ENCODE measurements at places on chromosomes 7 and 10. TPM values are rescaled to one million over a fixed set of nuclear protein-coding genes. Genes with fewer than 3 reads are reported as not detected.

PODXL gene
- 21.3 TPM for total RNA-seq

PPP1R17 gene
- not detected for total RNA-seq

SAMD9 gene
- total RNA-seq = 1.7 TPM

OPN4 gene
- total RNA-seq = not detected

TMEM178B gene
- 1.8 TPM for total RNA-seq

HK1 gene
- 221 TPM for total RNA-seq

C7orf33 gene
- total RNA-seq = not detected

NUTM2B gene
- 0.16 TPM for total RNA-seq

DNA sequence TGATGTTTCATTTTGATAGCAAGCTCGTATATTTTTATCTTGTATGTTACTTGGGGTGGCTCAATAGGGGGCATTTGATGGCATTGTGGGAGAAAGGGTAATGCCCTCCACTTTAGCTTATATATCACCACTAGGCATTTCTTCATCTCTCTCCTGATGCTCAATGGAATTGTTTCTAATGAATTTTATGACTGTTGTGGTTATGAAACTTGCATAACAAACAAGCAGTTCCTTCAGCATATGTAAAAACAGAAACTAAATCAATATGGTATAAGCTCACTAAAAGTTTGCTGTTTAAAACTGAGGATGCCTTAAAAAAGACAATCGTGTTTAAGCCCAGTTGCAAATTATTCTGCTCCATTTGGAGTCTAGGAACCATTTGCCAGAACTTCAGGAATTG, 75.5 kb downstream of the CDK14 start:
- no peak overlapping the region for H3K4me3 ChIP-seq
- no peaks in the 10 kb centered on the region for H3K27me3 ChIP-seq
- no peaks in the 10 kb centered on the region for H3K36me3 ChIP-seq
- peaks cover 18% of the 10 kb centered on the region for H3K4me1 ChIP-seq
- no peak overlapping the region for H3K27ac ChIP-seq

- no peaks in the 10 kb centered on the region for H3K36me3 ChIP-seq
- no peak overlapping the region for H3K4me3 ChIP-seq
- no peaks in the 10 kb centered on the region for H3K4me1 ChIP-seq
- no peaks in the 10 kb centered on the region for H3K27me3 ChIP-seq
- DNase-seq = no peak
These were observed 61.2 kb upstream of the YAE1 start for GRCh38 chr7:39504963-39505362.

DNA sequence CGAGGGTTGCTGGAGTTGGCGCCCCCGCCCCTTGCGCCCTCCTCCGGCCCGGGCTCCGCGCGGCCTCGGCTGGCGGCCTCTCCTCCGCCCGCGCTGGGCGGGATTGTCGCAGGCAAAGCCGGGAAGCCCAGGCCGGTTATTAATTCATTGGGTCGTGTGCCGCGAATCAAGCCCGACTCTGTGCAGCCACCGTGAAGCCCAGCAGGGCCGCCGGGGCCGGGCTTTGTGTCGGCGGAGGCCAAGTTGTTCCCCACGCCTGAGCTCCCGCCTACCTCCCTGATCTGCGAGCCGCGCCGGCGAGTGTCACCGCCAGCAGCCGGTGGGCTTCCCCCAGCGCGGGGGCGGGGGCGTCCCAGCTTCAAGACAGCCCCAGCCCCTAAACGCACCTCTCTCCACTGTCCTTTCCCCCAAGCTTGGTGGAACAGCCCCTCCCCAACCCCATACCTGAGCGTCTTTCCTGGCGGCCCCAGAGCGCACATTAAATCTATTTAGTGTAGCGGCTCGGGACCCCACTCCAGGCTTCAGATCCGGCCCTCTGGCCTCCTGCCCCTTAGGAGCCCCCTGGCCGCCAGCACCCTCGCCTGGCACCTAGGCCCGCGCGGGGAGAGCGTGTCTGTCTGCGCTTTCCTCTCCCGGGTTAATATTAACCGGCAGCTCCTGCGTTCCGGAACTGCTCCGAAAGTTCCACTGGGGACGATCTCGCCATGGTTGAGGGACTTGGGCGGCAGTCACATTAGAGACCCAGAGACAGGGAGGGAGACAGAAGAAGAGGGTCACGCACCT, 3.5 kb downstream of the SHH start:
- H3K4me3 ChIP-seq = peak overlapping the region; percentile 36
- no peak for DNase-seq
- peaks cover 40% of the 10 kb centered on the region for H3K4me1 ChIP-seq
- H3K27me3 ChIP-seq = peaks cover 89% of the 10 kb centered on the region

- no peaks in the 10 kb centered on the region for H3K36me3 ChIP-seq
- H3K4me3 ChIP-seq = no peak overlapping the region
- no peaks in the 10 kb centered on the region for H3K27me3 ChIP-seq
- DNase-seq = no peak
These were observed 8.4 kb upstream of the AGR2 start for GRCh38 chr7:16813232-16813616.

DNA sequence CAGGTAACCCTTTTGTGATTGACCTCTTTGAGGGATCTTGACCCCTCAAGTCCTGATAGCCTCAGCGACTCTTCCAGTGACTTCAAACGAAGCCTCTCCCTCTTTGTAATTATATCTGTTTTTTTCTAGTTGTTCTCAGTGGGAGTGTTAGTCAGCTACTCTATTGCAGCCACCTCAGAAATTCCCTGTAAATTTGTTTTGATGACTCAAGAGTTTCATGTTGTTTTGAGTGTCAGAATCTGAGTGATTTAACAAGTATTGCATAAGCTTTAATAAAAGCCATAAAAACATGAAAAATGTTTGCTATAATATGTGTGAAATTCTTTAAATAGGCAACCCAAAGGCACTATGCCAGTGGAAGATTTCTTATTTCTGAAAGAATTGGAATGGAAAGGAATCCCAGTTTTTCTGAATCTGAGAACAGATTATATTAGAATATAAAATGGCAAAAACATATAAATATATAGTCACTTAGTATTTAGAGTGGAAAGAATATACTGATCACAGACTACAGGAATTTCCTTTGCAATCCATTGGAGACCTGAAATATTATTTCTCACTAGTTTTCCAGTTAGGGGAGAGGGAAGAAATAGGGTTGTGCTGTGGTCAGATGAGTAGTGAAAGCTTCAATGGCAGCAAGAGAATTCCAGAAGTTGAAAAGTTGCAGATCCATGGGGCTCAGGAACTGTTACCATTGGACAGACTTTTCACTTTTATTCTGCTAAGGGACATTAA, 94.4 kb upstream of the SEMA3C start:
- no peaks in the 10 kb centered on the region for H3K27me3 ChIP-seq
- no peak overlapping the region for H3K4me3 ChIP-seq
- no peak overlapping the region for H3K27ac ChIP-seq
- H3K36me3 ChIP-seq = no peaks in the 10 kb centered on the region
- no peak for DNase-seq

- no peaks in the 10 kb centered on the region for H3K27me3 ChIP-seq
- DNase-seq = no peak
- no peaks in the 10 kb centered on the region for H3K4me1 ChIP-seq
- H3K4me3 ChIP-seq = no peak overlapping the region
- H3K36me3 ChIP-seq = no peaks in the 10 kb centered on the region
These were observed 272.3 kb downstream of the SEMA3D start for GRCh38 chr7:84914598-84914997.

GRCh38 chr10:71187600-71187999, 24.8 kb upstream of the UNC5B start:
- H3K4me1 ChIP-seq = peaks cover 11% of the 10 kb centered on the region
- no peak overlapping the region for H3K27ac ChIP-seq
- no peaks in the 10 kb centered on the region for H3K27me3 ChIP-seq
- no peaks in the 10 kb centered on the region for H3K36me3 ChIP-seq
- H3K4me3 ChIP-seq = no peak overlapping the region

- no peaks in the 10 kb centered on the region for H3K4me1 ChIP-seq
- no peaks in the 10 kb centered on the region for H3K27me3 ChIP-seq
- H3K36me3 ChIP-seq = no peaks in the 10 kb centered on the region
- DNase-seq = no peak
These were observed 102.5 kb downstream of the RAMP3 start for GRCh38 chr7:45259966-45260646.

- H3K36me3 ChIP-seq = no peaks in the 10 kb centered on the region
- no peak for DNase-seq
- H3K4me1 ChIP-seq = no peaks in the 10 kb centered on the region
- H3K27ac ChIP-seq = no peak overlapping the region
These were observed 63.5 kb upstream of the ZRANB1 start for GRCh38 chr10:124878457-124878739.

- DNase-seq = no peak
- H3K4me3 ChIP-seq = no peak overlapping the region
These were observed 50.6 kb upstream of the RET start for GRCh38 chr10:43026039-43026973.

DNA sequence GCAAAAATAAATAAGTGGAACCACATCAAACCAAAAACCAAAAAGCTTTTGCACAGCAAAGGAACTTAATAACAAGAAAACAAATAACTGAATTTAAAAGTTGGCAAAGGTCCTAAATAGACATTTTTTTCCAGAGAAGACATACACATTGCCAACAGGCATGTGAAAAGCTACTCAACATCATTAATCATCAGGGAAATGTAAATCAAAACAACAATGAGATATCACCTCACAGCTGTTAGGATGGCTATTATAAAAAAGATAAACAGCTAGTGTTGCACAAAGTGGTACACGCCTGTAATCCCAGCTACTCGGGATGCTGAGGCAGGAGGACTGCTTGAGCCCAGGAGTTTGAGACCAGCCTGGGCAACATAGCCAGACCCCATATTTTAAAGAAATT, 2.2 kb upstream of the SUN3 start:
- H3K27ac ChIP-seq = no peak overlapping the region
- no peak overlapping the region for H3K4me3 ChIP-seq
- H3K4me1 ChIP-seq = peaks cover 8% of the 10 kb centered on the region
- no peaks in the 10 kb centered on the region for H3K36me3 ChIP-seq
- peaks cover 2% of the 10 kb centered on the region for H3K27me3 ChIP-seq
